ENCODE measurements at places on chromosomes 5 and 9. TPM values are rescaled to one million over a fixed set of nuclear protein-coding genes. Genes with fewer than 3 reads are reported as not detected.

Gene CDC20B
- total RNA-seq = not detected

Gene ISOC1
- 32.4 TPM for total RNA-seq

Gene HSD17B3
- not detected for total RNA-seq

Gene MYMK
- total RNA-seq = not detected

Gene DMRTA1
- total RNA-seq = not detected

Gene CCDC192
- not detected for total RNA-seq

Gene PFN3
- not detected for total RNA-seq

Gene IFNK
- not detected for total RNA-seq

Gene ACSL6
- total RNA-seq = 48.1 TPM

Gene GLDC
- 1.4 TPM for total RNA-seq

Gene GHR
- not detected for total RNA-seq

Gene GCNT4
- total RNA-seq = 0.67 TPM

Gene PLCXD3
- total RNA-seq = not detected

Gene SPTLC1
- 62.3 TPM for total RNA-seq

Gene PLEKHG4B
- not detected for total RNA-seq

Gene YIPF5
- total RNA-seq = 34.2 TPM

Gene DNAJA1
- 312 TPM for total RNA-seq

Gene CAMK4
- total RNA-seq = 56.9 TPM

Gene TXNDC8
- total RNA-seq = not detected

Gene TEX48
- total RNA-seq = 1.0 TPM

Gene FOXD1
- total RNA-seq = 0.13 TPM

Gene ARSB
- total RNA-seq = 11.3 TPM

Gene TRIP13
- total RNA-seq = 37.2 TPM

Gene TMC1
- not detected for total RNA-seq

Gene IL5
- total RNA-seq = 1.5 TPM

Gene WNT8A
- not detected for total RNA-seq

Gene ACTBL2
- not detected for total RNA-seq

Gene C5orf52
- total RNA-seq = not detected

Gene TMEM245
- 29.4 TPM for total RNA-seq

Gene PRSS3
- not detected for total RNA-seq

Gene PCDHA9
- total RNA-seq = not detected

Gene ZNF474
- total RNA-seq = not detected

Gene CA9
- not detected for total RNA-seq

Gene WWC1
- 0.70 TPM for total RNA-seq

Gene CMYA5
- total RNA-seq = 0.15 TPM

Gene GRM6
- not detected for total RNA-seq

Gene NTNG2
- 4.6 TPM for total RNA-seq

Gene NUTM2F
- total RNA-seq = not detected

Gene ABO
- total RNA-seq = 0.60 TPM

Gene PCDH1
- total RNA-seq = not detected

Gene PCBD2
- 13.5 TPM for total RNA-seq

Gene PCDHGA7
- 0.22 TPM for total RNA-seq

Gene CBY3
- 0.66 TPM for total RNA-seq

Gene SEMA6A
- 0.23 TPM for total RNA-seq

Gene TMOD1
- 0.81 TPM for total RNA-seq

Gene TLE1
- 0.12 TPM for total RNA-seq

Gene FAM151B
- 0.32 TPM for total RNA-seq

Gene ACOT12
- not detected for total RNA-seq

Gene SOX30
- total RNA-seq = 0.29 TPM

Gene NR2F1
- not detected for total RNA-seq

Gene TRPM3
- not detected for total RNA-seq

Gene QRFP
- not detected for total RNA-seq

Gene TRAPPC13
- 21.7 TPM for total RNA-seq
